HT1080 (cell line): ENCODE measurements at places on chromosomes 3 and 15.

DNA sequence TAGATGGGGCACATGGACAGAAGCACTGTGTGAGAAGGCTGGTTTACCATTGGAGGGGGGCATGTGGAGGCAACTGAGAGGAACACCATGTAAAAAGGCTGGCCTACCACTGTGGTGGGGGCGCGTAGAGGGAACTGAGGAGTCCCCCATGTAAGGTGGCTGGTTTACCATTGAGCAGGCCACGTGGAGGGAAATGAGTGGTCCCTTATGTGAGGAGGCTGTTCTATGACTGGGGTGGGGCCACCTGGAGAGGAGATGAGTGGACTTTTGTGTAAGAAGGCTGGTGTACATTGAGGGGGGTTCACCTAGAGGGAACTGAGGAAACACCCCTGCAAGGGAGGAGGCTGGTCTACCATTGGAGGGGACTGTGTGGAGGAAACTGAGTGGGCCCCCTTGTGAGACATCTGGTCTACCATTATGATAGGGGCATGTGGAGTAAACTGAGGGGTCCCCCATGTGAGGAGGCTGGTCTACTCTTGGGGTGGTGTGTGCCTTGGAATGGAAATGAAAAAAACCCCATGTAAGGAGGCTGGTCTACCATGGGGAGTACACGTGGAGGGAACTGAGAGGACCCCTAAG is 156.9 kb downstream of the FBLN2 start:
- no peak for DNase-seq

DNA sequence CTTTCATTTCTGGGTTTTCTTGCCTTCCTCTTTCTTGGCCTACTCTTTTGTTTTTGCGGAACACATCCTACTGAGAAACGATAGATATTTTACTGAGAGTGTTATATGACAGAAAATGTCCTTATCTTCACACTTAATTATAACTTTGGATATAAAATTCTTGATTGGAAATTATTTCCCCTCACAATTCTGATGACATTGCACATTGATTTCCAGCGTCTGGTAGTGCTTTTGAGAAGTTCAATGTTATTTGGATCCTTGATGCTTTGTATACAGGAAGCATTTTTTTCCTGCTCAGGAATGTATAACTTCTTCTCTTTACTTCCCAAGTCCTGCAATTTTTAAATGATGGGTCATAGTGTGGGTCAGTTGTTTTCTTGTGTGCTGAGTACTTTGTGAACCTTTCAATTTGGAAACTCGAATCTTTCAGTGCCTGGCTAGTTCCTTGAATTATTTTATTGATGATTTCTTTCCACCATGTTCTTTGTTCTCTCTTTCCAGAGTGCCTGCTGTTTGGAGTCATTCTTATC is 183.9 kb downstream of the PDCD6IP start:
- DNase-seq, result no peak

DNA sequence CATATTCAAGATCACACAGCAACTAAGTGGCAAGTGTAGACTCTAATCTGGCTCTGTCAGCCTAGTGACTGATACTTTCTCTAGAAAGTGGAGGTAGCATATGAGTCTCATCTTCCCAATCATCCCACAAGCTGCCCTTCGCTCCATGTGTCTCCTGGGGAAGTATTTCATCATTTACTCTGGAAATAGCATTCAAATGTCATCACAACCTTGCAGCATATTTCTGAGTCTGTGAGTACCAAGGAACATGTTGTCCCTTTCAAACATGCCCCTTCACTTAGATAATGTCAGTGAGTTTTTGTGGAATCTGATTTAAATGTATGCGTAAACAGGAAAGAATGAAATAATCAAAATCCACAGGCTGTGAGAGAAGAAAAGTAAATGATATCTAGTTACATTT is 322.9 kb downstream of the SLC9A9 start:
- DNase-seq, result no peak

- DNase-seq, result no peak
Observed at GRCh38 chr3:183854318-183855035, 29.1 kb upstream of the MAP6D1 start.

GRCh38 chr15:99090938-99091337 is 13.9 kb upstream of the SYNM start:
- DNase-seq, result no peak
